ELR (cell line): ENCODE measurements at places on chromosomes 12 and 14.
A peak's percentile ranks its signal among the peaks of the same experiment; 100 is the strongest.

DNA sequence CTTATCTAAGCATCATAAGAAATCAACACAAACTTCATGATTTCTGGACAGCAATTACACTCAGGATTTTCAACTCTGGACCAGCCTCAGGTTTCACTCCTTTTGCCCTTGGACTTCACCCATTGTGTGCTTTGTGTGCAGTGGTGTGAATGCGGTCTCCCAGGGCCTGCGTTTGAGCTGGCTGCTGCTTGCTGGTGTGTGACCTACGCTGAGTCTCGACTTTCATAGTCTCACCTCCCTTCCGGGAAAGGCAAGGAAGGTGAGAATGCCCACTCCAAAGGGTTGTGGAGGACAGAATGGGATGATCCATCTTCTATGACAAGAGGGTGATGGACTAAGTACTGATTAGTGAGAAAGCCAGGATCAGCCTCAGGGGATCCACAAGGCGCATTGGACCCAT, 228.8 kb downstream of the C12orf75 start:
- no peak for DNase-seq

- peak; percentile 42 for DNase-seq
These were observed 48.7 kb downstream of the CCNK start for GRCh38 chr14:99529899-99530298.

DNA sequence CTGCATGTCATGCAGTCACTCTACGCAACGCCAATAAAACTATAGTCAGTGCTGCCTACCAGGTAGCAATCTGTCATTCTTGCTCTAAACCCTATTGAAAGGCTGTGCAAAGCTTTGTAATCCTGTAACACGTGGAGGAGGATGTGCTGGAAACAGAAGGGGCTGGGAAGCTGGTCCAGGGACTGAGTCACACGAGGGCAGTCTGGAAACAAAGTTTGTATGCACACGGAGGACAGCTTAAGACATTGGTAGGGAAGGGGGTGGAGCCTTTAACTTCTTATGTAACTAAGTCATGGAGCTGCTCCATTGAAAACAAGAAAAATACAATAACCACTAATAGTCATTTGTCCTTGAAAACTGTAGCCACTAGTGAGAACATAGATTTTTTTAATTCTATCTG, 128.0 kb downstream of the BCAT1 start:
- DNase-seq = peak; percentile 66

DNA sequence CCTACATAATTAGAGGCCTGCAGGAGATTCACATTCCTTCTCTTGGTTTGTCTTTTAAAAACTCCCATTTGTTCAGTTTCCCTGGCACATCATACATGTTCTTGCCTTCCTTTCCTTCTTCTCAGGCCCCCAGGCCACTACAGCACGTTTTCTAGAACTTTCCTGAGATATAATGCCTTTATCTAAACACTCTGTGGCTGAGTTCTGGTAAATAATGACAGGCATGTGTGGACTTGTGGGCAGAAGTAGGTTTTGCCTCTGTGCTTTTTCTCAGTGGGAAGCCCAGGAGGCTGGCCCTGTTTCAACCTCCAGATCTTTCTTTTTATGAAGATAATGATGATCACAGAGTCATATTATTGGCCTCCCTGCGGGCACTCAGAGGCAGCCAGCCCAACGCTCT, 117.2 kb downstream of the TMX1 start:
- no peak for DNase-seq

DNA sequence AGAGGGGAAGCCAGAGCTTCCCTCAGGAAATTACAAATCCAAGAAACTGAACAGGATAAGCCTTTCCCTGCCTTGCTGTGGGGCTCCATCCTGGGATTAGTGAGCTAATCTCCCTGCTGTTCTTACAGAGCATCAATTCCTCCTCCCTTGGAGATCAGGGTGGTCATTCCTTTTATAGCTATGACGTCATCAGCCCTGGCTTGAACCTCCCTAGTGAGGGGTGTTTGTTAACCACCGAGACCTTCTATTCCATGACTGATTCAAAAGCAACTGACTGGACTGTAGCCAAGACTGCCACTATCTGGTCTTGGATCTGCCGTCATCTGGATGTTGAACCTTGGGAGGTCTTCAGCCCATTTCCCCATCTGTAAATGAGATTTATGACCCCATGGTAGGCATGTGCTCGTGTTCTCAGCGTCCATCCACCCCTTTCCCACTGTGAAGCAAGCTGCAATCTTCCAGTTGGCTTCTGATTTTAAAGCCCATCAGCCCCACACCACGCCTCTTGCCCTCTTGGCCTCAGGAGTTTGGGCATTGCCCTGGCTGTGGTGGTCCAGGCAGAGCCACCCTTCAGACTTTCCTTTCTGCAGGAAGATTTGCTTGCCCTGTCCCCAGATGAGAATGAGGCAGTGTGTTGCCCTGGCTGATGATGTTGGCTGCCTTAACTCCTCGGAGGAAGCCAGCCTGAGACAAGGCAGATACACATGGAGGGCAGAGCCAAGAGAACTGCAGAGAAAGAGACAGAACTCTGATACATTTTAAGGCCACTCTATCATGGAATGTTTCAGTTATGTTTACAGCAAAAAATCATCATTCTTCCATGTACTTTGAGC, 59.6 kb upstream of the ACTN1 start:
- DNase-seq = peak; percentile 88

- no peak for DNase-seq
These were observed 53.5 kb downstream of the ETV6 start for GRCh38 chr12:11702959-11703358.

DNA sequence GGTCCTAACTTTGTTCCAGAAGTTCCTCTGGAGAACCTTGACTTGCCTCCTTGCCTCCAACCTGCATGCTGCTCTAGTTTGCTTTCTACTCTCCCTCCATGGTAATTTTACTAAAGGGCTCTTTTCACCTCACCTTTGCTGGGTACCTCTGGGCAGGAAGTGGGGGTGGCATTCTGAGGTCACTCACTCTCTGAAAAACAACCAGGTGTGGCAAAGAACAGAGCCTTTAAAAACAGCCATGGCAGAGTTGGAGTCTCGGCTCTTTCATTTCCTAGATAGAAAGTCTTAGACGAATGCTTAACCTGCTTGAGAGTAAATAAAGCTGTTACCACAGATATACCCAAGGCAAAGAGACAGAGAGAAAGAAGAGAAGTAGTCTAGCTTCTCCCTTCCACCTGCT, 827.9 kb downstream of the BCL11B start:
- no peak for DNase-seq

- DNase-seq = no peak
These were observed 42.5 kb upstream of the DLK1 start for GRCh38 chr14:100684154-100684553.

- no peak for DNase-seq
These were observed 18.6 kb upstream of the RERGL start for GRCh38 chr12:18108611-18109010.

- DNase-seq = no peak
These were observed 7.1 kb downstream of the METAP2 start for GRCh38 chr12:95481072-95481471.

DNA sequence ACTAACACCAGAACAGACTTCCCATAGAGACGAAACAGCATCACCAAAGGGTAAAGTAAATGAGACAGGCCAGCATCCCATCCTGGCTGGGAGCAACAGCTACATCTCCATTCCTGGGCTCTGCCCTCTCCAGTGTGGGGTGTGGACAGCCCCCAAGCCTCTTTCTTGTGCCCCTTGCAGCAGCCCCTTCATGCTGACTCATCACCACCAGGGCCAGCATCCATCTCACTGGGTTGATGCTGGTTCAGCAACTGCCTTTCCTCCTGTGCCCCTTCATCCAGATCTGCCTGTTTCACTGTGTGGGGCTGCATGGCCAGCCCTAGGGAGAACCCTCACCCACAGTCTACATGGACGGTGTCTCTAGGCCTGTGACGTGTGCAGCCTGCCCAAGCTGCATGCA, 569.1 kb upstream of the TBX3 start:
- DNase-seq = no peak

- DNase-seq = no peak
These were observed 659.6 kb upstream of the TBX3 start for GRCh38 chr12:115343601-115344000.

DNA sequence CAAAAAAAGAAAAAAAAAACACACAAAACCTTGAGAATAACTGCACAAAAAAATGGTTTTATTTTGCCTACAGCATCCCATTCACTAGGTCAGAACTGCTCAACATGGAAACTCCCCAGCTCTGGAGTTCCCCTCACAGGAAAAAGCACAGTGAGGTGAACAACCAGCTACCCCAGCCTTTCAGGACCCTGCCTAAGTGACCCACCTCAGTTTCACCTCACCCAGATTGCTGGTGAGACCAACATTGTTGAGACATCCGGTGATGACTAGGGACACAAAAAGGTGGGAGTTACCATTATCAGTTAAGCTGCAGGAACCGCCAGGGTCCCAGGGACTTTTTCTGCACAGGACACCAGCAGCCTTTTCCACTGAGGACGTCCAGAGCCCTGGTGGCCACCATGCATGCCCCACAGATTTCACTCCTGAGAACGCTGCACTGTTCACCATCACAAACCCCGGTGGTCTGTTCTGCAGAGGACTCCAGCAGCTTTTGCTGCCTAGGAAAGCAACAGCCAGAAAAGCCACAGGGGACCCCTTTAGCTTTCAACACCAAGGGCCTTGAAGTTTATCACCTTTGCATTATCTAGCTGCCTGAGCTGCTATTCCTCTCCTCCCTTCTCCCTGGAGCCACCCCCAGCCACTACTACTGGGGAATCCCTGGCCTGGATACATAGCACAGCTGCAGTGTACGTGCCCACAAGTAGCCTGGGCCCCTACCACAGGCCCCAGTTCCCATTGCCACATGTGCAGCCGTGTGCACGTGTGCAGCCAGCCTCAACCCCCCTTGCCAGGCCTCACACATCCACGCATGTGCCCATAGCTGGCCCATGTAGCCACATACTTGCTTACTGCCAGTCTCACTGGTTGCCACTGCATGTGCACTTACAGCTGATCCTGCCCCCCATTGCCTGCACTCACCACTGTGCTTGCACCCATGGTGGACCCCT, 62.5 kb upstream of the FAR2 start:
- DNase-seq = no peak

DNA sequence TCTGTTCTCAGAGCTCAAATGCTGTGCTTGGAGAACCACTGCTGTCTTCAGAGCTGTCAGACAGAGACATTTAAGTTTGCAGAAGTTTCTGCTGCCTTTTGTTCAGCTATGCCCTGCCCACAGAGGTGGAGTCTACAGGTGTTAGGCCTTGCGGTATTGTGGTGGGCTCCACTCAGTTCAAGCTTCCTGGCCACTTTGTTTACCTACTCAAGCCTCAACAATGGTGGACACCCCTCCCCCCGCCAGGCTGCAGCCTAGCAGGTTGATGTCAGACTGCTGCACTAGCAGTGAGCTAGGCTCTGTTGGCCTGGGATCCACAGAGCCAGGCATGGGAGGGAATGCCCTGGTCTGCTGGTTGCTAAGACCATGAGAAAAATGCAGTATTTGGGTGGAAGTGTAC, 323.8 kb downstream of the BCAT1 start:
- no peak for DNase-seq

DNA sequence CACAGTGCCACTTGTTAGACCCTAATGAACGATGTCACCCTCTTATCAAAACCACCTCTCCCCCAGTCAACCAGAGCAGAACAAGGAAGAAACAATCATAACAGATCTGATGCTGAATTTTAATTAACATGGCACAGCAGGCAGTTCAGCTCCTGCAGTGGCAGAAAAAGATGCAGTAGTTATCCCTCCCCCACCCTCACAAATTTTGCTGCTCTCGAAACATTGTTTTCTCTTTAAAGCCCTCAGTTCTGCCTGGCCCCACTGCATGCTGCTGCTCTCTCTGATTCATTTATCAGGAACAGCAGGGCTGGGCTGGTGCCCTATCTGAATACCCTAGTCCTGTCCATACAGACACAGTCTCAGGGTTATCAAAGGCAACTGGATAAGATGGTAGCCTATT, 12.2 kb downstream of the CCDC175 start:
- DNase-seq = no peak

GRCh38 chr12:120984351-120984898, 6.1 kb downstream of the HNF1A start:
- DNase-seq = no peak

- peak; percentile 92 for DNase-seq
These were observed 40.7 kb upstream of the MTERF2 start for GRCh38 chr12:107027636-107028053.

- DNase-seq = no peak
These were observed 24.9 kb downstream of the FBRSL1 start for GRCh38 chr12:132514838-132515237.

GRCh38 chr14:77023001-77023996, 5.2 kb downstream of the IRF2BPL start:
- peak; percentile 42 for DNase-seq

DNA sequence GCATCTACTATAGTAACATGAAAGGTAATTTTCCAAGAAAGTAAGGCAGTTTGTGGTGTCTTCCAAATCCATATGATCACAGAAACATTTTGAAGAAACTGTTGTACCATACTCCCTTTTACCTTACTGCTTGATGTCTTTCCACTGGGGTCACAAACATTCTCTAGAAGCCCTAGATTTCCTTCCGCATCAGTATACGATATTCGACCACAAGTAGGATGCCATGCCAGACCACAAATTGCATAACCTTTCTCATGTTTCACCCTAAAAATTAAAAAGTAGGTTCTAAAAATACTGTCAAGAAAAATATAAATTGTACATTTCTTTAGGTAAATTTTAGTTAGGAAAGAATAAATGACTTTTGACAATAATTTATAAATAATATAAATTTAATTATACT, 26.5 kb downstream of the WDHD1 start:
- no peak for DNase-seq

DNA sequence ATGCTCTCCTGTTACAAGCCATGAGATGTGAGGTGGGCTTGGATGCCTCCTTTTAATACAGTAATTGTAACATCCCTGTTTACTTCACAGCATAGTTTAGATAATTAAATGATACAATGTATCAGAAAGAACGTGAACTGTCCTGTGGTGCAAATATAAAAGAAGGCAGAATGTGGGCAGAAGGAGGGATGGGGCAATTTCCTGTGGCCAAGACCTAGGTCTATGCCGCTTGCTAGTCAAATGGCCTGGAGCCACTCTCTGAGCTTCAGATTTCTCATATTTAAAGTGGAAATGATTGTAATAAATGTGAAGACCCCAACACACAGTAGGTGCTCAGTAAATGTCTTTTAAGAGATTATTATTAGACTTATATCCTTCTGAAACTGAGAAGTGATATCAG, 24.0 kb upstream of the EVL start:
- no peak for DNase-seq

GRCh38 chr12:114400925-114401324, 5.0 kb downstream of the TBX5 start:
- peak; percentile 83 for DNase-seq

- DNase-seq = no peak
These were observed 991.6 kb upstream of the TMEM132C start for GRCh38 chr12:127275416-127275815.
